Retinal pigment epithelial cell (primary cell): ENCODE measurements at places on chromosomes 12 and 14.

- no peak for DNase-seq
Observed at GRCh38 chr12:58247633-58248032, 306.3 kb downstream of the ATP23 start.

- DNase-seq, result no peak
Observed at GRCh38 chr12:117193903-117194302, 3.6 kb upstream of the FBXO21 start.

- no peak for DNase-seq
Observed at GRCh38 chr12:47828976-47829482, 9.3 kb upstream of the HDAC7 start.

DNA sequence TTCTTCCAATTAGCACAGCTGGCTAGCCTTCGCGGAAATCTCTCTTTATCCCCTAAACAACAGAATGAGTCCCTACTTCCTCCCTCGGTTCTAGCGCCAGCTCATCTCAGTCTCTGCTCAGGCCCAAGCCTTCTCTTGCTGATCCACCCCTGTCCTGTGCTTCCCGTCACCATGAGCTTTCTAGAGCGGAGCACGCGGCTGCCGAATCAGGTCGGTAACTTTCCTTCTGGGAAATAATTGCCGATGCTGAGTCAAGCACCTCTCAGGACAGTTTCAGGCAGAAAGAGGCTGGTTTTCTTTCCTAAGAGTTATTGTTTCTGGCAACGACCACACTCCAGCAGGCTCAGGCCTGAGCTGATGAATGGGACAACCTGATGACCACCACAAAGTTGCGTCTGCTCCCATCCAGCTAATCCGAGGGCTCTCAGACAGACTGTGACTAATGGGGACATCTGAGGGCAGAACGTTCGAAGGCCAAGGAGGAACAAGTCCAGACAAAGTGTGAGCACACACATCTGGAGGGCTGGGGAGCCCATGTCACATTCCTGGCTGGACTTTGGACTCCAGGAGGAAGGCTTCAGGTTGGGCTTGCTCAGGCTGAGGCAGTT is 13.6 kb upstream of the GPR68 start:
- DNase-seq, result no peak

- DNase-seq, result no peak
Observed at GRCh38 chr12:579420-580110, 83.7 kb downstream of the NINJ2 start.

DNA sequence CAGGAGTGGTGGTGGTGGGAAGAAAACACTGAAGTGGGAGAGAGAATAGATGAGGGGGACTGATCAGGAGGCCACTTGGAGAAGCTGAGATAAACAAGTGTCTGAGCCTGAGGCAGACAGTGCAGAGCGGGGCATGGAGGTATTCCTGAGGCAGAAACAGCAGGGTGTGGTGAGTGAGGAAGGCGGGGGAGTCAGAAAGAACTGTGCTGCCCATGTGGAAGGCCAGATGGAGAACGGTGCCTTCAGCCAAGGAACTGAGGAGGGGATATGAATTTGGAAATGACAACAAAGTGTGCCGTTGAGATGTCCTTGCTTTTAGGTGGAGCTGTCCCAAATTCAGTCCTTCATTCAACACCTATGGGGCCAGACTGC is 13.7 kb downstream of the APPL2 start:
- DNase-seq, result no peak

DNA sequence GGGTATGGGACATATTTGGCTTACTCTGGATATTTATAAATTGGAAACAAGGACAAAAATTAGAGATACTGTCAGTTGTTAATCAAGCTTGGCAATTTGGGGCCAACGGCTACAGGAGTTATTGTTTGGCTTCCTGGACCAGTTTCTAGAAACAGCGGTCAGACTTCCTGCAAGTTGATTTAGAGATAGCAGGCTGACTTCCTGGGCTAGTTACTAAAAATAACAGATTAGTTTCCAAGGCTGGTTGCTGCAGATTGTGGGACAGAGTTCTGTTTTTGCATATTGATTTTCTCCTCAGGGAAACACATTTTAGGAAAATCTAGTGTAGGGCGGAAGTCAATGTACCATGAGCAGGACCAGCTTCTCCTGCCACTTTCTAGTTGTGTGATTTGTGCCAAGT is 144.0 kb upstream of the TMPO start:
- DNase-seq, result no peak
